WTC11 (cell line): ENCODE measurements at places on chromosomes 1 and 21. TPM values are rescaled to one million over a fixed set of nuclear protein-coding genes. Genes with fewer than 3 reads are reported as not detected.

GRCh38 chr1:223349241-223349640 lies 14.7 kb downstream of the SUSD4 start:
- H3K27ac ChIP-seq = no peak overlapping the region
- no peaks in the 10 kb centered on the region for H3K27me3 ChIP-seq
- DNase-seq = no peak
- no peak overlapping the region for H3K4me3 ChIP-seq

GRCh38 chr1:145960468-145961108 lies 2.8 kb upstream of the LIX1L start:
- peak; percentile 90 for DNase-seq
- no peaks in the 10 kb centered on the region for H3K36me3 ChIP-seq
- peaks cover 93% of the 10 kb centered on the region for H3K27me3 ChIP-seq
- peak overlapping the region; percentile 96 for H3K4me3 ChIP-seq
- peaks cover 51% of the 10 kb centered on the region for H3K4me1 ChIP-seq

- no peaks in the 10 kb centered on the region for H3K4me1 ChIP-seq
- no peaks in the 10 kb centered on the region for H3K36me3 ChIP-seq
- H3K4me3 ChIP-seq = no peak overlapping the region
- DNase-seq = no peak
- peaks cover 3% of the 10 kb centered on the region; the same call in 1 of the 2 replicates for H3K27me3 ChIP-seq
Measured at GRCh38 chr1:230545181-230545580, 97.1 kb upstream of the COG2 start.

- H3K4me3 ChIP-seq = peak overlapping the region; percentile 86
- peaks cover 34% of the 10 kb centered on the region for H3K4me1 ChIP-seq
Measured at GRCh38 chr1:26692793-26693490, 2.9 kb upstream of the ARID1A start.

- peaks cover 8% of the 10 kb centered on the region for H3K36me3 ChIP-seq
- no peak overlapping the region for H3K27ac ChIP-seq
- H3K4me3 ChIP-seq = no peak overlapping the region
- no peak for DNase-seq
Measured at GRCh38 chr1:213103377-213104306, 52.6 kb downstream of the RPS6KC1 start.

Gene FCMR
- total RNA-seq = 0.37 to 1.0 TPM (median 0.71 TPM) in 3 replicates

Gene IL20
- not detected in 3 replicates for total RNA-seq
